RPMI8226 (cell line): ENCODE measurements at places on chromosomes 2 and 18.

- DNase-seq = no peak
Observed at GRCh38 chr2:207066791-207067460, 98.8 kb downstream of the KLF7 start.

- DNase-seq = no peak
Observed at GRCh38 chr2:220985561-220985960, 586.5 kb downstream of the EPHA4 start.

DNA sequence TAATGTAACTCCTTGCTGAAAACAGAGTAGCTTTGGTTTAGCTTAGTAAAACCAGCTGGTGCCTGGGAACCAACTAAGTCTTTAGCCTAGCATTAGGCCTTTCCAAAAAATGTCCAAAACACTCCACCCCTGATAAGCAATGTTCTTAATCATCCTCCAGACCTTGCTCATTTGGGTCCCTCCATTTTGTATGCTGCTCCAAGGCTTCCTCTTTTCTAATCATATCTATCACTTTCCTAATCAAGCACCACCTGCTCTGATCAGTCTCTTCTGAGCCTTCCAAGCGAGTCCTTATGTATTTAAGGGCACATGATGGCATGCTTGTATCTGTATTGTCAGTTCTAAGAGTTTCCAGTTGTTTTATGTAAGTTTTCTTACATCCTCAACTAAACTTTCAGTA, 23.6 kb downstream of the THADA start:
- no peak for DNase-seq

DNA sequence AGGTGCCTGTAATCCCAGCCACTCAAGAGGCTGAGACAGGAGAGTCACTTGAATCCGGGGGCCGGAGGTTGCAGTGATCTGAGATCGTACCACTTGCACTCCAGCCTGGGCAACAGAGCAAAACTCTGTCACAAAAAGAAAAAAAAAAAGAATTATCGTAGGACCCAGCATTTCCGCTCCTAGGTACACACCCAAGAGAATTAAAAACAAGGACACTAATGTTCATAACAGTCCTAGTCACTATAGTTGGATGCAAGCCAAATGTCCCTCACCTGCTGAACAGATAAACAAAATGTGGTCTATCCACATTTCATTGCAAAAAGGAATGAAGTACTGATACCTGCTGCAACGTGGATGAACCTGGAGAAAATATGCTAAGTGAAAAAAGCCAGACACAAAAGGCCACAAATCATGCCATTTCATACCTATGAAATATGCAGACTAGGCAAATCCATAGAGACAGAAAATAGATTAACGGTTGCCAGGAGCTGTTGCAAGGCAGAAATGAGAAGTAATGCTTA, 21.2 kb downstream of the ADRA2B start:
- peak; percentile 46 for DNase-seq

DNA sequence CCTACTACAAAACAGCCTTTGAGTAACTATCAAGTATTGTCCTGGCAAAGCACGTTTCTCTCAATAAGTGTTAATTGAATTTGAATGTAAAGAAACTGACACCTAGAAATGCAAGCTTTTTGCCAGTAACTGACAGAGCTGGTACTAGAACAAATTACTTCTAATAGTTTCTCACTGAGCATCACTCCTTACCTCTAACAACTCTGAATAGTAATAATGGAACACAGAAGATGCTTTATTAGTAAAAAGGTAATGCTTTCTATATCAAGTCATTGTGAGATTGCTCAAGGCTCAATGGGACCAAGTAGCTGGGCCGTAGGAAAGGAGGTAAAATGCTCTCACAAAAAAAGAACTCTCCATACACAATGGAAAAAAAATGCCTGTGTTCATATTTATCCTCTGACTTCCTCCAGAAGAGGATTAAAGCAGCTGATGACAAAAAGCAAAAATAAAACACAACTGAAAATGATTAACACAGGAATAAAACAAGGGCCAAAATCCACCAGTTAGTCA, 11.8 kb downstream of the RASGRP3 start:
- no peak for DNase-seq

- DNase-seq = no peak
Observed at GRCh38 chr2:186610785-186611184, 20.9 kb downstream of the ITGAV start.

GRCh38 chr2:126995621-126996377, 97.1 kb downstream of the TEX51 start:
- DNase-seq = no peak

DNA sequence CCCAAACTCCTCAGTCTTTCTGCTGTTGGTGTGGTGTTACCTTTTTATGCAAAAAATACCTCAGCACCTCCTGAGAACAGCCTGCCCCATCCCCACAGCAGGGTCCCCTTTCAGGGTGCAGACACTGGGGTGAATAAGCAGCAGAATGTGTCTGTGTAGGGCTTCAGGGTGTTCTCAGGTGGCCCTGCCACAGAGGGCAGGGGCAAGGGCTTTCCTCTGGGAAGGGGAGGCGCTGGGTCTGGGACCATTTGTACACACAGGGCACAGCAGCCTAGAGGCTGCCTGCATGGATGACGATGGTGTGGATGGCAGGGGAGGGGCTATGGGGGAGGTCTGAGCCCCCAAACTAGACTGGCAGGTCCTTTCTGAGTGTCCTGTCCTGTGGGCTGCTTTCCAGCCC, 2.6 kb downstream of the HAAO start:
- no peak for DNase-seq

DNA sequence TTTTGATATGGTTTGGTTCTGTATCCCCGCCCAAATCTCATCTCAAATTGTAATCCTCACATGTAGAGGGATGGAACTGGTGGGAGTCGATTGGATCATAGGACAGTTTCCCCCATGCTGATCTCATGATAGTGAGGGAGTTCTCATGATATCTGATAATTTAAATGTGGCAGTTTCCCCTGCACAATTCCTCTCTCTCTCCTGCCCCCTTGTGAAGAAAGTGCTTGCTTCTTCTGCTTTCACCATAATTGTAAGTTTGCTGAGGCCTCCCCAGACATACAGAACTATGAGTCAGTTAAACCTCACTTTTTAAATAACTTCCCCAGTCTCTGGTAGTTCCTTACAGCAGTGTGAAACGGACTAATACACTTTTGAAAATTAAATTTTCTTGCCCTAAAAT, 12.3 kb upstream of the KCNJ3 start:
- no peak for DNase-seq

DNA sequence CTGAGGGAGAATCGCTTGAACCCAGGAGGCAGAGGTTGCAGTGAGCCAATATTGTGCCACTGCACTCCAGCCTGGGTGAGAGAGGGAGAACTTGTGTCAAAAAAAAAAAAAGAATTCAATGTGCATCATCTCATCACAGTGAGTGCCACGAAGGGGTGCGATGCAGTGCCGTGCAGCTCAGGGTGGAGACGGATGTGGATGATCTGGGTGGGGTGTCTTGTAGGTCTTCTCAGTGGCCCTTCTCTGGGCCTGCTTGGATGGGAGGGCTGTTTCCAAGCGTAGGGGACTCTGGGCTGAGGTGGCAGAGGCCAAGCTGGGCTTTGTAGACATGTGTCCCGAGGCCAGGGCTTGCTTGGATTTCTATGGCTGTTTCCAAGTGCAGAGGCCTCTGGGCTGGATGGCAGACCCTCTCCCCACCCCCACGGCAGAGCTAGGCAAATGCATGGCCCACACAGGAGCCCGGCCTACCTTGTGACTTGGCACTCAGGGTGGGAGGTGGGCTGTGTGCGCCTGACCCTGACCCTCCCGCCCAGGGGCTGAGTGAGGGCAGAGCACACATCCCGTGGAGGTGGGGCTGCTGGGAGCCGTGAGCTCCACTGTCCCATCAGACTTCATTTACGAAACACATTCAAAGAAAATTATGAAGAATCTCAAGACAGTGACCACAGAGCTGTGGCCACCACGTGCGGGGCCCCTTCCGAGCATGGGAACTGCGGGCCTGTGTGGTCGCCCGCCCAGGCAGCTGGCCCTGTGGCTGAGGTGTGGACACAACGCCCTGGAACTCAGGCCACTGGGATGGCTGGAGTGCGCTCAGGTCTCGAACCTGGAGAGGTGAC, 76.4 kb downstream of the ASB1 start:
- no peak for DNase-seq

DNA sequence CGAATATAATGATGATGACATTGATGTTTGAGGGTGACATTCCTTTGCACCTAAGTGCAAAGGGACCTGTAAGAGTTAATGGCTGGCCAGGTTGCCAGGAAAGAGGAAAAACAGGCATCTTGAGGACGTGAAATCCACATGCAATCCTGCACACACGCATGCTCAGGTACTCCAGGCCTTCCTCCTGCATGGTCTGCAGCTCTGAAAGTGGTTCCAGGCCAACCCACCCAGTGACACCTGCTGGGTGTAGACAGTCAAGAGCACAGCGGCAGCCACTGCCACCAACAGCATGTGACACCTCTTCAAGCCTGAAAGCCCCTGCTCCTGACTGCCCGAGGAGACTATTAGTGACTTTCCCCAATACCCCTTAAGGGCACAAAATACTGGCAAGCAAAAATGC, 101.6 kb downstream of the PIEZO2 start:
- DNase-seq = no peak

GRCh38 chr2:184363213-184363612, 235.1 kb upstream of the ZNF804A start:
- no peak for DNase-seq
